ENCODE measurements at places on chromosomes 7 and 10.

GRCh38 chr7:48901966-48902365 lies 22.4 kb upstream of the CDC14C start:
- no peak for DNase-seq

DNA sequence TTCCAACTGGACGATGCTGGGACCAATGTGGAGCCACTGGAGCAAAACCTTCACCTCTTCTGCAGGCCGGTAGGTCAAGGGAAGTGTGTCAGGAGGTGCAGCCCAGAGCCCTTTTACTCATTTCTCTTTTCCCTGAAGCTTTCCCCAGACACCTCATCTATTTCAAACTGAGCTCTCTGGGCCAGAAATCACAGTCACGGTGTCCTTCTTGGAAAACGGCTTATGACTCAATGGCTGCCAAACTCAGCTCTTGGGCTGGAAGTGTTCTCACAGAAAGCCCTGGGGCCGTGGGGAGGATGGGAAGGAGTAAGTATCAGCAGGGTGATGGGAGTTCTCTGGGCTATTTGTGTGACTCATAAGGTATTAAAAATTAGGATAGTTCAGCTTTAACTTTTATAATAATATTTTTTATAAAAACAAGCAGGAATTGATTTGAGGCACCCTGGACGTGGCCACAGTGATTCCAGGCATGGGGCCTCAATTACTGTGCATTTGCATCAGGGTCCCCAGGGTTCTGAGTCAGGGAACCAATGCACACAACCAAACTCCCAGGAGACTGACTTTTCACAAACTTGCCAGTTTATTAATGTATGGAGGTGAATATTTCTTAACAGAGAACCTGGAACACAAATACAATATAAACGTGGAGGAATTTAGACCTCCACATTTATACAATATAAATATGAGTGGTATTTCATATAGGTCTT lies 187.4 kb upstream of the TMEM72 start:
- no peak for DNase-seq

GRCh38 chr10:71092812-71093401 lies 119.5 kb upstream of the UNC5B start:
- DNase-seq: no peak

- DNase-seq: no peak
Measured at GRCh38 chr7:26477381-26477990, 185.8 kb downstream of the SNX10 start.

GRCh38 chr10:109940553-109940952 lies 17.2 kb upstream of the XPNPEP1 start:
- no peak for DNase-seq

GRCh38 chr7:96277921-96278320 lies 44.0 kb downstream of the SLC25A13 start:
- no peak for DNase-seq

GRCh38 chr10:121732172-121732571 lies 133.9 kb upstream of the FGFR2 start:
- DNase-seq: no peak

DNA sequence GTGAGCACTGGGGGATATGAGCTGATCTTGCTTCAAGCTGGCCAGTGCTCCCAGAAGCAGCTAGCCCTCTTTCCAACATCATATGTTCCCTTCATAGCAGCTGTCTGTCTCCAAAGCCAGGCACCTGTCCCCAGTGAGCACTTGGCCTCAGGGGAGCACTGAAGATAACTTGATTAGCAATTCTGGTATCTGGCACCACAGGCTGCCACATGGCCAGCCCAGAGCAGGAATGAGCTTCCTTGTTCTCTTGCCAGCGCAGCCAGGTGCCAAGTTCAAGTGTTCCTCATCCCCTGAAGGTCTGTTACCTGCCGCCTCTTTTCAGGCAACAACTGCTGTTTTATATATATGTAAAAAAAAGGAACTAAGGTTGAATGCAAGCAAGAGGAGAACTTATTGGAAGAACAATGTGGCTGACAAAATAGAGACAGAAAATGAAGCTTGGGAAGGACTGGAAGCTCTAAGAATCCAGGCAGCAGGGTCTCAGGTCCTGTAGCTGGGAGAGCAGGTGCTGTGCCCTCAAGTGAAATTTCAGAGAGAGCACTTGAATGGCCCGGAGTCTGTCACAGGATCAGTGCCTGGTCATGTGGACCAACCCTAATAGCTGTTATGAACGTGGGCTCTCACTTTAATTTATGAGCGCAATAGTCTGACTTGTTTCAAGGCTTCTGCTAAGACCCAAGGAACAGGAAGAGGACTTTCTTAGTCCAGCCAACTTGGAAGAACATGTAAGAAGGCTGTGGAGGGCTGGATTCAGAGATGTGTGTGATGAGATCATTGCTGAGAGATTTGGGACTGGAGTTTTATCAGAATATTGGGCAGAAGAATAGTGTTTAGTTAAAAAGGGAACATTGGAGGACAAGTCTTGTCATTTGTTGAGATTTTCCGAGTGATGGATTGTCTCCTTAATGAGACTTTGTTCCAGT lies 267.2 kb downstream of the GLRX3 start:
- no peak for DNase-seq

- DNase-seq: no peak
Measured at GRCh38 chr10:42640610-42641229, 2.4 kb upstream of the ZNF33B start.

DNA sequence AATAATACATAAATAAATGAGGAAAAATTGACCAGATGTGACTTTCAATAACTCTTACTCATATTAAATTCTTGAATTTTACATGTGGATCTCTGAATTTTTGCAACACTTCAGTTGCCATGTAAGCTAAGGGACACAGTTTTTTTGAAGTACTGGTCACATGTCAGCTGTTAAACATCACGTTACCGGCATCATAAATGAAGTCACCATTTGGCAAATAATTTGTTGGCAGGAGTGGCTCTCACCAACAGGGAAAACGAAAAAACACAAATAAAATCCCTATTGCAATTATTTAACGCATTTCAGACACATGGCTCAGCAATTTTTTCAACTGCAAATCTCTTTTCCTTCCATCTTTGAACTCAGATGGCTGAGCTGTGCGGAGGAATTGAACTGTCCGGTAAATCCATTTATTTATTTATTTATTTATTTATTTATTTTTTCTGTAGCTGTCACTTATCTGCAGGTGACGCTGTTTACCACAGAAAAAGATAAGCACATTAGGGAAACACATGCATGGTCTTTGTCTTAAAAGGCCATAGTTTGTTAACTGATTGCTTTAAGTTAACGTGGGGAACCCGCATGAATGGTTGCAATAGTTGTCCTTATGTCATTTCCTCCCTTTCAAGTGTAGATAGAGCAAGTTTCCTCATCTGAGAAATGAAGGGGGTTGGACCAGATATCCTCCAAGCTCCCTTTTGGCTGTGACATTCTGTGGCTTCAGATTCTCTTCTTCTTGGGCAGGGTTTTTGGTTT lies 64.7 kb upstream of the JAZF1 start:
- no peak for DNase-seq

- DNase-seq: no peak
Measured at GRCh38 chr7:93736668-93737369, 153.7 kb downstream of the TFPI2 start.

DNA sequence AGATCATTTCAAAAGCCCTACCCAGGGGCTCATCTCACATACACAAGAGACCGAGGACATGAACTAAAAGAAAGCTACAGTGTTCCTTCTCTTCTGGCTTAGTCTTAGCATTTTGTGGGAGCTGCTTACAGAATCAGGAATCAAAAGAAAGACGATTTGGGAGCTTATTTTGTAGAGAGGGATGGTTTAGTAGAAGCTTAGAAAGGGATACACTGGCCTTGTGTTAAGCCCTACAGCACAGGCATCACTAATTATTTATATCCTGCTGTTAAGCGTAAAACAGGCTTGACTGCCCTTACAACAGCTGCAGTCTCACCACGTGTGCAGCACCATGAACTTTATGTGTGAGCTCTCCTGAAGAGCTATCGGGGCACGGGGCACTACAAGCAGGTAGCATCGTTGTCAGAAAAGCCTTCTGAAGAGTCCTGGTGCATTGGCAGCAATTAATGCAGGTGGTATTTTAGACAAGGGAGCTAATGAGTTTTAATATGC lies 798.3 kb downstream of the NXPH1 start:
- no peak for DNase-seq

- DNase-seq: no peak
Measured at GRCh38 chr10:91313796-91314485, 93.5 kb downstream of the PCGF5 start.

GRCh38 chr7:155058896-155059295 lies 11.2 kb upstream of the HTR5A start:
- DNase-seq: no peak

DNA sequence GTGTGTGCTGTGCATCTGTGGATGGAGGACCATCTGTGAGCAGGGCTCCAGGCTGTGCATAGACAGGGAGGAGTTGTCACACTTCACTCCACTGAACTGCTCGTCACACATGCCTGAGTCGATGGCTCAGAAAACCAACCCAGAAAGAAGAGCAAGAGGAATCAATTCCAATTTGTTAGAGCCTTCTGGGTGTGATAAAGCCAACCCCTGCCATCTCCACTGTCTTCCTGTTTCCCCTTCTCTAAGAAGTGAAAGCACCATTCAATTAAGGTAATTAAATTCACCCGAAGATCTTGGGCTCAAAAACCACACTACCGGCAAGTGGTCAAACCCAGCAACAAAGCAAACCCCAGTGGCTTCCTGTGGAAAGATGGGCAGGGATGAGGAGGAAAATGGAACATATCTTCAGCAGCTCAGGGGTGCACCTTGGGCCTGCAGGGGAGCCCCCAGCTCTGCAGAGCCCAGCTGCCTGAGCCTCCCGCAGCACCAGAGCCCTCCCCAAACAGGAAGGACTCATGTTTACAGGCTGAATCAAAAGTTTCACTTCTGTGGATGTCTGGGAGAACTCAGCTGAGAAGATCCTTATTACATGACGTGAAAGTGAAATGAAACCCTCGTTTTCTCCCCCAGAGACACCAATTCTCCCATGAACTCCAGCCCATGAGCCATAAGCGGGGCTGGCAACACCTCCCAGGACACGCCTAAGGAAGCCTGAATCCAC lies 10.9 kb downstream of the C10orf71 start:
- DNase-seq: no peak

DNA sequence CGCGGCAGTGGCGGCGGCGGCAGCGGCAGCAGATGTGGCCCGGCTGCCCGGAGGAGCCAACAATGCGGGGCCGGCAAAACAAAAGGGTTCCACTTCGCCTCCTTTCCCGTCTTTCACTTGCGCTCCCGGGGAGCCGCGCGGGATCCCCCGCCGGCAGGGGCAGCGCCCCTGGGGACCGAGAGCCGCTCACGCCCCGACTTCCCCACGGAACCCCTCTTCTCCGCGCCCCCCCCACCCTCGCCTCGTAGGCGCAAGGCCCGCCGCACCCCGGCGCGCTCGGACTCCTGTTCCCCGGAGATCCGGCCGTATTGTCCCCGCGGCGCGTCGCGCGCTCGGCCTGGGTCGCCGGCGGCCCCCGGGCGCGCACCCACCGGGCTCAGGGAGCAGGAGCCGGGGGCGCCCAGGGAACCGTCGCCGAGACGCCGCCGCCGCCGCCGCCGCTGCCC lies 854 bp downstream of the CTBP2 start:
- DNase-seq: no peak

DNA sequence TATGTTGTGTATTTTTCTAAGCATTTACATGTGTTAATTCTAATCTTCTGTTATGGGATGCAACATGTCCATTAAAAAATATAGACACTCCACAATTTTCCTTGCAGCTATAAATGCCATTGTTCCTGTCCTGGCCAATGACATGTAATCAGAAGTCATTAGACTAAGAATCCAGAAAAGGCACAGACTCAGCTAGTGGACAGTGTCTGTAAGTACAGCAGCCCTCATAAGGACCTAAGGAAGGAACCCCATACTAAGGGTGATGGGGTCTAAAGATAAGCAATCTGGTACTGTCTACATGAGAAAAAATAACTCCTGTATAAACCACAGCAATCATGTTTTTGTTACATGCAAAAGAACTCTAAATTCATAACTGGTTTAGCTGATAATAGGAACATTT lies 115.9 kb downstream of the GPR85 start:
- DNase-seq: no peak

DNA sequence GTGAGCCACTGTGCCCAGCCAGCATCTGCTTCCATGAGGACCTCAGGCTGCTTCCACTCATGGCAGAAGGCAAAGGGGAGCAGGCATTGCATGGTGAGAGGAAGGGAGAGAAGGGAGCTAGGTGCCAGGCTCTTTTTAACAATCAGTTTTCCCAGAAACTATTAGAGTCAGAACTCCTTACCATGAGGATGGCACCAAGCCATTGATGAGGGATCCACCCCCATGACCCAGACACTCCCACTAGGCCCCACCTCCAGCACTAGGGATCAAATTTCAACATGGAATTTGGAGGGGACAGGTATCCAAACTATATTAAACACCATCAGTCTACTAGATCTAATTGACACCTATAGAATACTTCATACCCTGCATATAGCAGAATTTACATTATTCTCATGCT lies 14.2 kb upstream of the MCM10 start:
- DNase-seq: no peak

DNA sequence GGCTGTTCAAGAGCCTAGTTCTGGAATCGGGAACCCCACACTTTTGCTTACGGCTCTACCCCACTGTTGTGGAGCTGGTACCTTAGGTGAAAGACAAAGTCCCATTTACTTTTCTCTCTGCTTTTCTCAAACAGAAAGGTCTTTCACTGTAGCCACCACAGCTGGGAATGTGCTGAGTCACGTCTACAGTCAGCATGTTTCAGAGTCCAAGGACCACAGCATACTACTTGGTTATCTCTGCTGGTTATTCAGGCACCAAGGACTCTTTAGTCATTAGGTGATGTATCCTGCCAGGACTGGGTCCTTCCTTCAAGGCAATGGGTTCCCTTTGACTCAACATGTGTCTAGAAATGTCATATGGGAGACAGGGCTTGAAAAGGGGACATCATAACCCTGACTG lies 266.8 kb upstream of the STEAP1 start:
- no peak for DNase-seq

DNA sequence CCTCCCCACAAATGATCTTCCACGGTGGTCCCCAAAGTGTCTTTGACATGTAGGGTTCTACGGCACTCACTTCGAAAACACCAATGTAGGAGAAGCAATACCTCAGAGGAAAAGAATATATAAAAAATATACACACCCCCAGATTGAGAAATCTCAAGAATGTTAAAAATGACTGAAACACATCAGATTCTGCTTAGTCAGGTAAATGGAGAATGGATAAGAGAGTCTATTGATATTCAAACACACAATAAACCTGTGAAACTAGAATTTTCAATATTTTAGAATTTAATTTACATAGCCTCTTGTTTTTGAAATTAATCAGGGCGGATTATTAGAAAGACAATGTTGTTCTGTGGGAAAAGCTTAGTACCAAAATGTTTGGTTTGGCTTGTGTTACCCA lies 712.4 kb downstream of the GATA3 start:
- DNase-seq: no peak

Measured in SW 1271 (cell line).